ENCODE measurements at places on chromosomes 6 and 20.
A peak's percentile ranks its signal among the peaks of the same experiment; 100 is the strongest.

- DNase-seq = no peak
Measured at GRCh38 chr6:166297606-166298005, 10.6 kb downstream of the PRR18 start.

DNA sequence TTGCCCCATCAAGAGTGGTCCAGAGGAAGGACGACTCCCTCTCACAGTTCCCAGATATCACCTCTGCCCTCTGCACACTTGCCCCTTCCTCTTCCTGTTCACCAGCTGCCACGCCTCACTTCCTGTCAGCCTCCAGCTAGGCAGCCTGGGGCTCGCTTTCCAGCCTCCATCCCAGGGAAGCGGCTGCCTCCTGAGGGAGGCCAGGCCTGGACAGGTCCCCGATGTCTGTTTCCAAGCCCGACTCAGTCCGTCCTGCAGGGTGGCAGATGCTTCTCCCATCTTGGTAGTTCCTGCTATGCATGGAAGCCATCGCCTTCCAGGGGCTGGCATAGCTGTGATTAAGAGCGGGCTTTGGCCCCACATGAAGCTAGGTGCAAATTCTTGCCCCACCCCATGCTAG, 233.5 kb upstream of the PMEPA1 start:
- DNase-seq = no peak

DNA sequence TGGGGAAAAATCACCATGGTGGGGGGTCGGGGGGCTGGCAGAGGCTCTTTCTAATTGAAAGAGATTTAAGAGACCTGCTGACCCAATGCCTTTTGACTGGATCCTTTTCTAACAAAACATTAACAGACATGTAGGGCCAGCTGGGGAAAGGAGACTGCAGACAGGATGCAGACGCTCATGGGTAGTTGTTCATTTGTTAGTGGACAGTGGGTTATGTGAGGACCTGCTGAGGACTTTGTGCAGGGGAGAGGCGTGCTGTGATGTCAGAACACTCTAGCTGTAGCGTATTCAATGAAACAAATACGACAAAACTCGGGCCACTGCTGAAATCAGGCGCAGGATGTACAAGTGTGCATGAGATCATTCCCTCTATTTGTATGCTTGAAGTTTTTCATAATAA, 1.2 kb downstream of the IP6K3 start:
- DNase-seq = no peak

GRCh38 chr6:53591873-53592272, 47.0 kb upstream of the GCLC start:
- no peak for DNase-seq

DNA sequence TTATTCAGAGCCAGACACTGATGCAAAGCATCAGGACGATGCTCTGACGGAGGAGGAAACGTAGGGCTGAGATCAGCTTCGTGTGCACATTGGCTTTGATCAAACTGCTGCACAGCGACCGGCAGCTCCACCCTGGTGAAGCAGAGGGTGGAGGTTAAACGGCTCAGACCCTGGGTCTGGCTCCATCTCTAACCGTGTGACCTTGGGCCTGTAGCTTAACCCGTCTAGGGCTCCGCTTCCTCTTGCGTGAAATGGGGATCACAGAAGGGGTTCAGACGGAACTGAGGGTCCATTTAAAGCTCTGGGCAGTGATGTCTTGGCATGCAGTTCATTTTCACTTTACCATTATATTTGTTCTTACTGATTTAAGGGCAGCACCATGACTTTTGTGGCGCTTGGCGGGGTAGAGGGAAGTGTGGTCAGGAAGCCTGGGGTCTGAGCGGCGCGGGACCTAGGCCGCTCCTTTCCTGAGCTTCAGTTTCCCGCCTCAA, 644 bp downstream of the RBL1 start:
- DNase-seq = peak; percentile 42

- DNase-seq = no peak
Measured at GRCh38 chr20:57480444-57481160, 44.3 kb downstream of the CTCFL start.

DNA sequence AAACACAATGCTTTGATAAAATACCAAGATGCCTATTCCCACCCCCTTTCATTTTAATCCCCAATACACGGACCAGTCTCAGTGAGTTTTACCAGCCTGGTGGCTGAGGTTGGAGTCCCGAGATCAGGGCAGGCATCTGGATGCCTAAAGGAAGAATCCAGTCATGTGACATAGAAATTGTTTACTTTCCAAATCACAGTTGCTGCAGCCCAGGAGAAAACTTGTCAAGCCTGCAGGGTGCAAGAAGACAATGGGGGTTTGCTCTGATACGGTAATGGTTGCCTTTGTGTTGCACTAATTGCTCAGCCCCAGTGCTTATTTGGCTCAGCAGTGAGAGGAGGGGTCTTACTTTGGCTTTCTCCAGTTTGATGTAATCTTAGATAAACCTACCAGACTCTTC, 308.5 kb upstream of the POU3F2 start:
- no peak for DNase-seq

- no peak for DNase-seq
Measured at GRCh38 chr6:97668716-97669115, 385.7 kb upstream of the MMS22L start.

DNA sequence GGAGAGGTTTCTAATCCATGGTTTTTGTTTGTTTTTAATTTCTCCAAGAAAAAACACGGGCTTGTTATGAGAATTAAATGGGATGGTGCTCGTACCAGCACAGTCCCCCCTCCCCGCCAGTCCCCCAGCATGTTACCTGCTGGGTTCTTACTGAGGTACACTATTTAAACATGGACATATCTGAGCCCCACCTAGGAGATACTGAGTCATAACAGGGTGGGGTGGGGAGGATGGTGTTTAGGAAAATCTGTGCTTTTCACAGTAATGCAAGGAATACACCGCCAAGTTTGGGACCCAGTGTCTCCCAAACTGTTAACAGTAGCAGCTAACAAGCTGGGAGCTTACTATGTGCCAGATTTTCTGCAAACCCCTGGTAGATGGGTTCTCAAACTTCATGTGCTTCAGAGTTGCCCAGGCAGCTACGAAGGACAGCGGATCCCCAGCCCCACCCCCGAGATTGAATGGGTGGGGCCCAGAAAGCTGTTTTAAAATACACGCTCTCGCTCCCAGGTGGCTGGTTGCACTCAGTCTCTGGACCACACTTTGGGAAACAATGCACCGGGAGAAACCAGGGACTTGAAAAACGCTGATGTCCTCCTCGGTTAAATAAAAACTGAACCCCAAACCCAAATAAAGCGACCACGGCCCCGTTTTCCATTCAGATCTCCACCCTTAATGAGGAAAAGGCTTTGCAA, 995 bp downstream of the ZFP64 start:
- DNase-seq = peak; percentile 22

DNA sequence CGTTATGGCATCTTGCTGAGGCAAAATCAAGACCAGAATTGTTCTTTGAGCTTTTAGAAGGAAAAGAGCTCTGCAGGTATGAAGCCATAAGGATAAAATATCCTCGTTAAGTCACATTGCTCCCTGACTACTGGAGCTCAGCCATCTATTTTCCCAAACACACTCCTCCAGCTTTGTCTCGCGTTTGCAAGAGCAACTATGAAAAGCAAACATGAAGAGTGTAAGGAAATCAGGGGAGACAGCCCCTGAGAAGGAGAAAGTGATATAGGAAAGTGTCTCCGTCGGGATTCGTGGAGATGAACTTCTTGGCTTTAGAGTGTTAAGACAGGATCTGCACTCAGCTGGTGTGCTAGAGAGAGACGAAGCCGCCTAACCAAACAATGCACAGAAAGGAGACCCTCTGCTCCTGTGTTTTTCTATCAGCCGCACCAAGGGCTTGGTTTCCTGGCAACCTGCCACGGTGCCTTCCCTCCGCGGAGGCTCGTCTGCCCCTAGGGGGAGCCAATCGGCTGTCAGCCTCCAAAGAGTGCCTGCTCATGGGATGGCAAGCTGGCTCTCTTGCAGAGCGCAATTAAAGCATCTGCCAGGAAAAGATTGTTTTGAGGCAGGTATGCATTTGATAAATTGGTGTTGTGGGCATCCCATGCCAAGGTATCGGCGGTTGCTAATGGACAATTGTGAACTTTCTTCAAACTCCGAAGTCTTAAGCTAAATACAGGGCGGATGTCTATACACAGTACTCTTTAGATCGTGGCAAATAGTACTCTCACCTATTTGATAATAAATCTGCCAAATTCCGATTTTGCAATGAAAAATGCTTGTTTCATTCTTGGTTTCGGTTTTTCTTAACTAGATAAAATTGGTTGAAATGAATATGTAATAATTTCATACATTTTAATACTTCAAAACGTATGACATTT, 603.2 kb downstream of the RNF144B start:
- no peak for DNase-seq

DNA sequence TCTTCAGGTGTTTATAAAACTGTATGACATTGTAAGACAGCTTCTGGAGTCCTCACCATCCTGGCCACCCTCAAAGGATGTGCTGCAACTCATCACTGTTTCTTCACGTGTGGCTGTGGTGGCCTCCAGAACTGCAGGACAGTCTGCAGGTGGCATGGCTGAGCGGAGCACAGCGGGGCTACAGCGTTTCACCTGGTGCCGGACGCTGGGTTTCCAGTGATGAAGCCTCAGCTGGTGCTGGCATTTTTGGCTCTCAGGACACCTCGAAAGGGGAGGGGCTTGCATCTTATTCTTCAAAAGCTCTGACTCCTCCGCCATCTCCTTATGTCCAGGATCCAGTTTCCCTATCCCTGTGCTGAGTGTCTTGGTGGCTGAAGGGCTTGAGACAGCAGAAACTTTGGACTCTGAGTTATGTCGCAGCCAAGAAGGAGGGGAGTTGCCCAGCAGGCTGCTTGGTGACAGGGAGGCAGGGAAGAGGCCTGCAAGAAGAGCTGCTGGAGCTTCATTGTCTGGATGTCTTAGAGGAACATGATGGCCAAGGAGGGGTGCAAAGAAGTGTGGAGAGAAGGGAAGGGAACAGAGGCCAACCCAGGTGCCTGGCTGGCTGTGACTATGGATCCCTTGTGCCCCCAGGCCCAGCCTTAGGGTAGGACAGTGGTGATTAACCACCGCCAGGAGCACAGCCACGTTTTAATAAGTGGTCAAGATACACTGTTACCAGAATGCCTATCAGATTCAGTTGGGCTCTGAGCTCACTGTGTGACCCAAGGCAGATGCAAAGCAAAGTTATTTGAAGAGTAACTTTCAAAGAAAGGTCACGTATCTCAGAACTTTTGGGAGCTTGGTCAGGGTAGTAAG, 58.7 kb downstream of the GTF2H5 start:
- DNase-seq = no peak

DNA sequence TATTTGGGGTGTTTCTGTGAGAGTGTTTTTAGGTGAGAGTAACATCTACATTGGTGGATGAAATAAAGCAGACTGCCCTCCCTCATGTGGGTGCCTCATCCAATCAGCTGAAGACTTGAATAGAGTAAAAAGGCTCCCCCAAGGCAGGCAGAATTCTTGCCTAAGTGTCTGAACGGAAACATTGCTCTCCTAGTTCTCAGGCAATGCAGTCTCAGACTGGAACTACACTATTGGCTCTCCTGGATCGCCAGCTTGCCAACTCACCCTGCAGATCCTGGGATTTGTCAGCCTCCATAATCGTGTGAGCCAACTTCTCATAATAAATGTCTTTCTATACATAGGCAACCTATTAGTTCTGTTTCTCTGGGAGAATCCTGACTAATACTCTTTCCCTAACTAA, 5.5 kb upstream of the TMEM170B start:
- no peak for DNase-seq

- DNase-seq = no peak
Measured at GRCh38 chr6:131683479-131683878, 17.7 kb downstream of the OR2A4 start.

GRCh38 chr6:453152-453551, 61.6 kb downstream of the IRF4 start:
- DNase-seq = no peak

GRCh38 chr20:52142757-52143156, 48.8 kb downstream of the ZFP64 start:
- DNase-seq = no peak

DNA sequence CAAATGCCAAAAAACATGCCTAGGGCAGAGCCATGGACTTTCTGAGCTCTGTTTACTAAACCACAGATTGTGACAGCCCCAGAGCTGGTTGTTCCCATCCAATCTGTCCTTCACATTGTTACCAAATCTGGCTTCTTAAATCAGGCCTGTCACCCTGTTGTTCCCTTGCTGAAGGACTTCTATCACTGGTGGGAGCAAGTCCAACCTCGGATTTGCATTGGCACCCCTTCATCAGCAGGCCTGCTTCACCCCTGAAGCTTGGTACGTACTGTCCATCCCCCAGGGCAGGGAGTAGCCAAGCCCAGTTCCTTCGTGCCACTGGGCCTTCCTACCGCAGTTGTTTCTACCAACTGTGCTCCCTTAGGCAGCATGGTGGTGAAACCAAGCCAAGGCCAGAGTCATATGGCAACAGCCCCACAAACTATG, 357.3 kb upstream of the JARID2 start:
- no peak for DNase-seq

GRCh38 chr6:97040355-97040860, 115.9 kb downstream of the KLHL32 start:
- DNase-seq = no peak

DNA sequence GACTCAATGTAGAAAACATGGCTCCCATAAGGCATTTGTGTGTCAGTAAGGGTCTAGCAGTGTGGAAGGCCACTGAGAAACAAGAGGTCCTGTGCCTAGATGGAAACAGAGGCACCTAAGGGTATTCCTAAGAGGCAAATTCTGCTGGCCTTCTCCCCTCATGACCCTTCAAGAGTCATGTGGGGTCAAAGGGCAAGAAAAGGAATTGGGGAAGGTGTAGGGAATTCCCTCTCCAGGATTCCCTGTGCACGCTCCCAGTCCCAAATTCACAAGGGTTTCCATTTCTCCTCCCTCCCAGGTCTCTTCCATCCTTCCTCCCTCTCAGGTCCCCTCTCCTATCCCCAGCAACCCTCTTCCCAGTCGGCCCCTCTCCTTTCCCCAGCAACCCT, 568 bp downstream of the AGPAT1 start:
- no peak for DNase-seq

GRCh38 chr6:38555606-38556005, 84.1 kb downstream of the BTBD9 start:
- DNase-seq = no peak

GRCh38 chr6:96575359-96575758, 12.4 kb downstream of the FHL5 start:
- DNase-seq = no peak

- no peak for DNase-seq
Measured at GRCh38 chr6:21123507-21124436, 469.8 kb upstream of the SOX4 start.

DNA sequence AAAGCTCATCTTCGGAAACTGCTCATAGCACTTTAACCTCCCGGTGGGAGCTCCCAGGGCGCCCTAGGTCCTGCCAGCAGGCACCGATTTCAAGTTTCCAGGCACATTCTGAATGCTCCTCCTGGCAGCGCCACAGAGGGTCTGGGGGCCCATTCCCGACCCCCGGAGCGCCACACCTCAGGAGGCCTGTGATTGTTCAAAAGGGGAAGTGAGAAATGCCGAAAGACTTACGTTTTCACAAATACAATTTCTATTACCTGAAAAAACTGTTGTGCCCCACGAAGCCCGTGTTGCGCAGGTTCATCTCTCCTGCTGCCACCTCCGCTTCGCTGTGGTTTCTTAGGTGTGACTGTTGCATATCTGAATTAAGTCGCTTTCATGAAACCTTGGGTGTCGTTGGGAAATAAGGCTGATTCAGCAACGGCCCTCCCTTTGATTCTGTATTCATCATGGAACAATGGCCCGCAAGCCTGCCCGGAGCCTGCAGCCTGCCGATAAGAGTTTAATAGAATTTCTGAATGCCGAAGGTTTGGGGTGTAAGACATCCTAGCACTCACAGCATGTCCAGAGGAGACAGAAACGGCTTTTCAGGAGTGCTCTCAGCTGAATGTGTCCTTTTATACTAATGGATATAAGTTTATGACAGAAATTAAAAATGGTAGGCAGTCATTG, 1.9 kb upstream of the MYT1 start:
- no peak for DNase-seq

GRCh38 chr6:34523441-34524206, 32.5 kb downstream of the SPDEF start:
- DNase-seq = no peak
